ENCODE measurements at places on chromosomes 3 and 15. TPM values are rescaled to one million over a fixed set of nuclear protein-coding genes. Genes with fewer than 3 reads are reported as not detected.
A peak's percentile ranks its signal among the peaks of the same experiment; 100 is the strongest.

C3orf70 gene
- not detected for polyA plus RNA-seq

DNA sequence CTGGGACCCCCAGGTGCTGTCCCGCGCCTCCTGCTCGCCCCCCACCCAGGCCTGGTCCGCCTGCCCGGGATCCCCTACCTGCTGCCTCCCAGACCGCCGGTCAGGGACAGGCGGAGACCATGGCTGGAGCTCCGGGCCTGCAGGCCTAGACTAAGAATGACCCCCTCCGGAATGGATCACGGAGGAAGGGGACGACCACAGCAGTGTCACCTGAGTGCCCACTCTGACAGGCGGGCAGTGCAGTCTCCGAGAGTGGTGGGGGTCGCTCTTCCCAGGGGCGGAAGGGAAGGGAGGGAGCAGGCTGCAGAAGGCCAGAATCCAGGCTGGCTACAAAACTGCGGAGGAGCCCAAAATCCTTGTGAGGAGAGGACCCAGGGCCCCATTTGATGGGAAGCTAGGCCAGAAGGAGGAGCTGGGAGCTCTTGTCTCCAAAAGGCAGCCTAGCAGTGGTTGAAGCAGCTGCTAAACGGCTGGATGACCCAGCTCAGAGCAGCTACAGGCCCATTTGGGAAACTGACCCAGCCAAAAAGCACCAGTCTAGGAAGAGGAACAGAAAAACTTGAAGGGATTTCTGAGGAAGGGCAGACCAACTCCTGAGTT, 908 bp upstream of the RAB43 start:
- no peak for DNase-seq
- no peaks in the 10 kb centered on the region for H3K27me3 ChIP-seq
- no peak overlapping the region for H3K4me3 ChIP-seq
- H3K4me1 ChIP-seq = peaks cover 26% of the 10 kb centered on the region
- peaks cover under 1% of the 10 kb centered on the region for H3K36me3 ChIP-seq

CAMP gene
- polyA plus RNA-seq = not detected

GRCh38 chr3:10601151-10601856, 95.9 kb upstream of the ATP2B2 start:
- peaks cover 28% of the 10 kb centered on the region for H3K4me1 ChIP-seq
- DNase-seq = no peak
- no peak overlapping the region for H3K4me3 ChIP-seq
- H3K36me3 ChIP-seq = no peaks in the 10 kb centered on the region
- no peaks in the 10 kb centered on the region for H3K27me3 ChIP-seq

DNA sequence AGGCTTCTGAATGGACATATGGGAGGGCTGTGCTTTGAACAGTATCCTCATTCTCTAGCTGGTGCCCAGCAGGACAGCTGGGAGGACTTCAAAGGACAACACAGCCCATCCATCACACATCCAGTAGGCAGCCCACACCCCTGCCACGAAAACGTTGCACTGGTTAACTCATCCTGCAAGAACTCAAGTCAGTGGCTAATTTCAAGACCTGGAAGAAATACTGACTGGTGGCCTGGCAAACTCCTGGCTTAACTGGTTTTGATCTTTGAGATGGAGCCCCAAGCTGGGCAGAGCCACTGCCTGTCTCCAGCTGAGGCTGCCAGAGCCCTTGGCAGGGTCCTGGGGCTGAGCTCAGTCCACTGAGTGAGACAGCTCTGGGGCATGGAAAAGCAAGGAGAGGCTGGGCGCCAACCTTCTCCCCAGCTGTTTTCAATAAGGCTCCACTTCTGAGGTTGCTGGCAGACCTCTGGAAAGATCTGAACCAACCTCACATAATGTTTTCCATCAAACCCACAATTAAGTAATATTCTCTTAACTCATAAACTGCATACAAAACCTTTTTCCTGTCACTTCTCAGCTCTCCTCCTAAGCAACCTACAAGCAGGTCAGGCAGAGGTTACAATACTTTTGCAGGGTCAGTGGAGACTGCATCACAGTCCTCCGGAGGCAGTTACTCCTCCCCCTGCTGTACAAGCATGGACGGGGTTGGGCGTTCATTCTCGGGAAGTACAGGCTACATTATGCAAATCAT, 110.3 kb downstream of the MYLK start:
- H3K4me1 ChIP-seq = no peaks in the 10 kb centered on the region
- H3K36me3 ChIP-seq = no peaks in the 10 kb centered on the region
- no peak for DNase-seq
- no peaks in the 10 kb centered on the region for H3K27me3 ChIP-seq

- no peaks in the 10 kb centered on the region for H3K27me3 ChIP-seq
- peaks cover 10% of the 10 kb centered on the region for H3K4me1 ChIP-seq
- no peak for DNase-seq
- H3K36me3 ChIP-seq = no peaks in the 10 kb centered on the region
- H3K27ac ChIP-seq = no peak overlapping the region
- H3K4me3 ChIP-seq = no peak overlapping the region
These were observed 42.8 kb downstream of the MYO5C start for GRCh38 chr15:52252781-52253180.

- H3K4me3 ChIP-seq = no peak overlapping the region
- peaks cover 11% of the 10 kb centered on the region for H3K36me3 ChIP-seq
- no peak for DNase-seq
- H3K27ac ChIP-seq = no peak overlapping the region
- peaks cover 4% of the 10 kb centered on the region for H3K4me1 ChIP-seq
- no peaks in the 10 kb centered on the region for H3K27me3 ChIP-seq
These were observed 35.8 kb downstream of the SETD2 start for GRCh38 chr3:47128137-47128536.

DNA sequence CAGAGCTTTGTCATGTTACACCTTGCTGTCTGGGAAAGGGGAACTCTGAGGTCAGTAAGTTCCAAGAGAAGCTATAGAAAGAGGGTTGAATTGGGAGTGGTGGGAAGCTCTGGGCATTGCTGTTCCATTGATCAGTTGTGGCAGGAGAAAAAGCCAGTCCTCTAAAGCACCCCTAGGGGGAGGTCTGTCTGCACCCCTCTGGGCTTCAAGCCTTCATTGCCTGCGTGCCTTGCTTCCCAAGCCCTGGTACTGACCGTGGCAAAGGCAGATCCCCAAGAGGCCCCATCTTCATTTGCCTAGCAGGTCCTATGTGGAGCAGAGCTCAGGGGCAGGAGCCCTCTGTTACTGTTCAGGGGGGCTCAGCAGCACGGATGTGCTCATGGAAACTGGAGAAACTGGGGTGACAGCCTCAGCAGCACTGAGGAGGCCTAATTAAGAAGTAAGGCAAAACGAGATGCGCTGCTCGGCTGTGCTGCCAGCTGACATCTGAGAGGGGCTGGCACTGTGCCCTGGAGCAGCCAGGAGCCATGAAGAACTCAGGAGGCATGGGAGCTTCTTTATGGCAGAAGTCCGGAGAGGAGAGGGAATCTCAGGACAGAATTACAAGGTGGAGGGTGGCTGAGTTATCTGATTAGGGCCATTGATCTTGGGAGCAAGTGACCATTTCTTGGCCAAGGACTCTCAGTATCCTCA, 270.9 kb downstream of the RPLP1 start:
- no peaks in the 10 kb centered on the region for H3K36me3 ChIP-seq
- DNase-seq = no peak
- no peak overlapping the region for H3K4me3 ChIP-seq
- H3K27me3 ChIP-seq = no peaks in the 10 kb centered on the region
- no peak overlapping the region for H3K27ac ChIP-seq
- peaks cover 72% of the 10 kb centered on the region for H3K4me1 ChIP-seq

GRCh38 chr3:112619295-112619694, 21.6 kb downstream of the CCDC80 start:
- H3K4me1 ChIP-seq = no peaks in the 10 kb centered on the region
- no peaks in the 10 kb centered on the region for H3K36me3 ChIP-seq
- H3K4me3 ChIP-seq = no peak overlapping the region
- H3K27ac ChIP-seq = no peak overlapping the region
- H3K27me3 ChIP-seq = no peaks in the 10 kb centered on the region

GRCh38 chr3:46768061-46768460, 50.4 kb upstream of the PRSS50 start:
- H3K27me3 ChIP-seq = no peaks in the 10 kb centered on the region
- H3K4me3 ChIP-seq = no peak overlapping the region
- H3K36me3 ChIP-seq = no peaks in the 10 kb centered on the region
- H3K4me1 ChIP-seq = no peaks in the 10 kb centered on the region
- DNase-seq = no peak

GRCh38 chr3:169354774-169355501, 308.6 kb downstream of the MECOM start:
- no peak overlapping the region for H3K4me3 ChIP-seq
- no peaks in the 10 kb centered on the region for H3K4me1 ChIP-seq

DNA sequence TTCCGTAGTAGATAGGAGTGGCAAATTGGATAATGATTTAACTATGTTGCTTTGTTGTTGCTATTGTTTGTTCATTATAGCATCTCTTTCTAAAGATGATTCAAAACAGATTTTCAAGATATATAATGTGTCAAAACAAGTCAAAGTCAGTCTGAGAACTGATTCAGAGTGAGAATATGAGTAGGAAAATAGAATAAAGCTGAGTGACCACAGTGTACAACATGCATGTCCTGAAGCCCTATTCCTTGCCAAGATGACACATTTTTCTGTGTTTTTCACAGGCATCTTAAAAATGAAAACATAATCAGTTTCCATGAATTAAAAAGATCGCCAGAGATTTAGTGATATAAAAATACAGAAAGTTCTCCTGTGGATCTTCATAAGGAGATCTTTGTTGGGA, 57.0 kb upstream of the THRB start:
- no peaks in the 10 kb centered on the region for H3K36me3 ChIP-seq
- no peak overlapping the region for H3K4me3 ChIP-seq
- no peaks in the 10 kb centered on the region for H3K4me1 ChIP-seq
- DNase-seq = no peak
- H3K27ac ChIP-seq = no peak overlapping the region

DNA sequence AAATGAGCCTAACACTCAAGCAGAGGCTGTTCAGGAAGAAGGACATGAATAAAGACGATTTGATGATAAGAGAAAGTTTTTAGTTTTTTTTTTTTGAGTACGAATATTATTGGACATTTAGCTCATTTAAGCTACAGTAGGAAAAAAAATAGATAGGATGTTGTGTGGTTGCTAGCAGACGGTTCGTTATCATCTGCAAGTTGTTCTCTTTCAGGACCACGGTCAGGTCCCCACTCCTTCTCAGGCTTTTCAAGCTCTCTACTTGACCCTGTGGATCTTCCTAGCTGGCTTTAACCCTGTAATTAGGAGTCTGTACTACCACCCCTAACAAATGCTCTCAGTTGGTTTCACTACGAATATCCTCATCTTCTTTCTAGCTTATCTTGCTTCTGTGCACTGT, 1.1 kb downstream of the KCNH8 start:
- no peak overlapping the region for H3K27ac ChIP-seq
- DNase-seq = no peak

GRCh38 chr3:42674146-42674545, 11.2 kb upstream of the KLHL40 start:
- no peaks in the 10 kb centered on the region for H3K4me1 ChIP-seq
- no peak for DNase-seq
- H3K4me3 ChIP-seq = no peak overlapping the region

GRCh38 chr3:97821287-97821773, 481 bp upstream of the CRYBG3 start:
- DNase-seq = peak; percentile 43
- H3K4me1 ChIP-seq = peaks cover 13% of the 10 kb centered on the region
- peak overlapping the region; percentile 78 for H3K4me3 ChIP-seq
- no peaks in the 10 kb centered on the region for H3K36me3 ChIP-seq
- H3K27ac ChIP-seq = peak overlapping the region; percentile 35

DNA sequence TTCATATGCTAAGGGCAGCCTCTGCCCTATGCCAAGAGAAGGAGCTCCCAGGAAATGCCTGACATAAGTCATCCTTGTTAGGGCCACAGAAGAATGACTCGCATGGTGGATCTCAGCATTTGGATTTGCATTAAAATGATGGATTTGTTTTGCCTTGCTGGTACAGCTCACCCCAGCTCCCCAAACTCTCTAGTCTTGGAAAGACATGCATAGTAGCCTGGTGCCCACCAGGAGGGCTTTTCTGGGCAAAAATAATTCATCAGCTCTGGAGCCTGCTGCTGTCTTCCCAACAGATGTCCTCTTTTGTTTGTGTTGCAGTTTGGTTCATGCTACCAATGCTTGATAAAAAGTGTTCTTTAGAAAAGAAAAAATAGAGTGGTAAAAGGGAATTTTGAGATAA, 833.0 kb downstream of the AGBL1 start:
- H3K4me1 ChIP-seq = no peaks in the 10 kb centered on the region
- no peaks in the 10 kb centered on the region for H3K27me3 ChIP-seq
- H3K36me3 ChIP-seq = no peaks in the 10 kb centered on the region
- H3K27ac ChIP-seq = no peak overlapping the region

DNA sequence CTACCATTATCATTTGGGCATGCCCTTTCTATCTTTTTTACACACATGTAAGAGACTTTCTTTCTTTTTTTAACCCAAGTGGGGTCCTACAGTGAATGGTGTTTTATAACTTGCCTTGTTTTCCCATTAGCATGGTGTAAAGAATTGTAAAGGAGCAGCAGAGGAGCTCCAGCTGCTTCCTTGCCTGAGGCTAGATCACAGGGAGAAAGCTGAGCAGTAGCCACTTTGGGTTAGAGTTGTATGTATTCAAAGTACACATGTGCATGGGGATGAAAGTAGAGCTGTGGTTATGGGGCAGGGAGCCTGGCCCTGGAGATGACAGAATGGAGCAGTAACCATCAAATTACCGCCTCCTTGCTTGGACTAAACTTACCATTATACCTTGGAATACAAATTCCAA, 231.1 kb upstream of the PDZRN3 start:
- no peaks in the 10 kb centered on the region for H3K36me3 ChIP-seq
- no peak for DNase-seq
- H3K4me3 ChIP-seq = no peak overlapping the region
- no peak overlapping the region for H3K27ac ChIP-seq
- no peaks in the 10 kb centered on the region for H3K4me1 ChIP-seq
- no peaks in the 10 kb centered on the region for H3K27me3 ChIP-seq

NDUFB4 gene
- 263 TPM for polyA plus RNA-seq

P2RY12 gene
- polyA plus RNA-seq = not detected

DNA sequence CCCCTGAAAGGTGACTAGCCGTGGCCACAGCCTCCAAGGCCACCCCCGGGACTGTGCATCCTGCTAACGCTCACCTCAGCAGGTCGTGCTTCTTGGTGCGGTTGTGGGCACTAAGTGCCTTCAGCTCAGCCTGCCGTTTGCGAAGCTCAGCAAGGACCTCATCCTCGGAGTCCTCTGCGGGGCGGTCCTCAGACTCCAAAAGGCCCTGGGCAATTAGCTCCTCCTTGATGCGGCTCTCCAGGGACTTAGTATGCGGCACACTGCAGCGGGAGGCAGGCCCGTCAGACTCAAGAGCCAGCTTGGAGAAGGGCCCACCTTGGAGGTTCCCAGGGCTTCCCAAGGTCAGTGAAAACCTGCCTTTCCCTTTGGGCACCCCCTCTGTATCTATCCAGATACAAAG, 8.3 kb downstream of the TADA3 start:
- peaks cover 47% of the 10 kb centered on the region for H3K4me1 ChIP-seq
- no peak overlapping the region for H3K4me3 ChIP-seq
- no peak overlapping the region for H3K27ac ChIP-seq
- peaks cover 26% of the 10 kb centered on the region for H3K36me3 ChIP-seq
- DNase-seq = no peak

GRCh38 chr3:171784387-171784786, 25.9 kb downstream of the PLD1 start:
- no peaks in the 10 kb centered on the region for H3K4me1 ChIP-seq
- no peak overlapping the region for H3K27ac ChIP-seq
- H3K27me3 ChIP-seq = no peaks in the 10 kb centered on the region
- H3K4me3 ChIP-seq = no peak overlapping the region
- no peaks in the 10 kb centered on the region for H3K36me3 ChIP-seq

Data from CD8-positive, alpha-beta memory T cell (primary cell).